Stimulated activated CD4-positive, alpha-beta T cell treated with anti-CD3 and anti-CD28 coated beads, Interleukin-1b, Interleukin-23, amount 100 ng/mL, for 1 hour (primary cell): ENCODE measurements at places on chromosomes 12 and 14.

GRCh38 chr12:109988903-109989302 is 7.3 kb downstream of the GIT2 start:
- DNase-seq: no peak

- DNase-seq: no peak
Observed at GRCh38 chr14:105861985-105862465, 335.6 kb downstream of the TMEM121 start.

DNA sequence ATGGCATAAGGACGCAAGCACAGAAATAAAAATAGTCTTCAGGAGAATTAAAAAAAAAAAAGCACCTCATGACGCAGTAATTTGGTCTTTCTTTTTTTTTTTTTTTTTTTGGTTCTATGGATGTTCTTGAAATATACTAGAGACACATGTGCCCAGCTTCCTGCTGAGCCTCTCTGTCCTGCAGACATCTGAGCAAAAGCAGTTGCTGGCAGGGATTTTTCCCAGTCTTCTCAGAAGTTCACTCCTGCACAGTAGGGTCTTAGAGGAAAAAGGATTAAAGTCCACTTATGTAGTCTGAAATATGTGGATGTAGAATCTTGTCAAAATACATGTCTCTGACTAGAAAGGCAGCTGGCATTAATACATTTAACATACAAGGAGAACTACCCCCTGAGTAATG is 1888.1 kb upstream of the SEL1L start:
- DNase-seq: no peak

- DNase-seq: no peak
Observed at GRCh38 chr12:119803381-119803791, 73.7 kb downstream of the CIT start.

- DNase-seq: no peak
Observed at GRCh38 chr14:60859525-60859924, 121.4 kb downstream of the TRMT5 start.

DNA sequence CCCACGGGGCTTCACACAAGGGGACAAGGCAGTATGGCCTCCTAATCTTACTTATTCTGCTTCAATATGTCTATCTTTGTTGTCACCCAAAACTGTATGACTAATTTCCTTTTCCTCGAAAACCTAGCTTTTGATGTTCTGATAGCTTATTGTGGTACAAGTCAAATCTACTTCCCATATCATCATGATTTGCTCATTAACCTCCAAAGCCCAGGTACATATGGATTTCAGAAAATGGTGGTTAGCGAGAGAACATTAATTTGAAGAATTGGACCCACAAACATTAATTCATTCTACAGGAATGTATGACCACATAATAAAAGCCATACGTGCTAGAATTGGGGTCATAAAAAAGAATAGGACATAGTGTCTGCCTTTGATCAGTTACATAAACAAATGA is 412.5 kb downstream of the CCDC91 start:
- no peak for DNase-seq

GRCh38 chr14:34548472-34548981 is 9.0 kb upstream of the EAPP start:
- DNase-seq: no peak

DNA sequence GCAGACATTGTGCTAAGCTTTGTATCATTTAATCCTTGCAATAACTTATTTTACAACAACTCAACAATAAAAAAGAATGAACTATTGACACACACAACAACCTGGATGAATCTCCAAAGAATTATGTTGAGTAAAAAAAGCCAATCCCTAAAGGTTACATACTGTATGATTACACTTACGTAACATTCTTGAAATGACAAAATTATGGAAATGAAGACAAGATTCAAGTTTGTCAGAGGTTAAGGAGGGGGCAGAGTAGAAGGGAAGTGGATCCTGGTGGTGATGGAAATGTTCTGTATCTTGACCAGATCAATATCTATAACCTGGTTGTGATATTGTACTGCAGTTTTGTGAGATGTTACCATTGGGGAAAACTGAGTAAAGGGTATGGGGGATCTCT is 63.2 kb upstream of the LMNTD1 start:
- no peak for DNase-seq

DNA sequence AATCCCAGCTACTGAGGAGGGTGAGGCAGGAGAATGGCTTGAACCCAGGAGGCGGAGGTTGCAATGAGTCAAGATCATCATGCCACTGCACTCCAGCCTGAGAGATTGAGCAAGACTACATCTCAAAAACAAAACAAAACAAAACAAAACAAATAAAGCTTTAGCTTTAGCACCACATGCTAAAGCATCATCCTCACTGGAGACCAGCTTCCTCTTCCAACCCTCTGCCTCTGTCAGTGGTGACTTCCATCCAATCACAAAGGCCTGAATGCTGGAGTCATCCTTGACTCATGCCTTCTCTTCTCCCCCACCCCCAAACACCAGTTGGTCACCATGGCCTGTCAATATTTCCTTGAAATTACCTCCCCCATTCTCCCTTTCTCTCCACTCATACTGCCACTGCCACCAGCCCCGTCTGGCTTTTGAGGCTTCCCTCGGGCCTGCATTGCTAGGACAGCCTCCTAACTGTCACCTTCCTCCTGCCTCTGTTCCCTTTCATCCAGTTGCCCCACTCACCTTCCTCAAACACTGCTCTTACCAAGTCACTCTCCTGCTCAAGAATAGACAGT is 1.4 kb downstream of the ZNF385A start:
- DNase-seq: no peak

- DNase-seq: no peak
Observed at GRCh38 chr12:4434706-4435425, 10.7 kb downstream of the FGF6 start.

DNA sequence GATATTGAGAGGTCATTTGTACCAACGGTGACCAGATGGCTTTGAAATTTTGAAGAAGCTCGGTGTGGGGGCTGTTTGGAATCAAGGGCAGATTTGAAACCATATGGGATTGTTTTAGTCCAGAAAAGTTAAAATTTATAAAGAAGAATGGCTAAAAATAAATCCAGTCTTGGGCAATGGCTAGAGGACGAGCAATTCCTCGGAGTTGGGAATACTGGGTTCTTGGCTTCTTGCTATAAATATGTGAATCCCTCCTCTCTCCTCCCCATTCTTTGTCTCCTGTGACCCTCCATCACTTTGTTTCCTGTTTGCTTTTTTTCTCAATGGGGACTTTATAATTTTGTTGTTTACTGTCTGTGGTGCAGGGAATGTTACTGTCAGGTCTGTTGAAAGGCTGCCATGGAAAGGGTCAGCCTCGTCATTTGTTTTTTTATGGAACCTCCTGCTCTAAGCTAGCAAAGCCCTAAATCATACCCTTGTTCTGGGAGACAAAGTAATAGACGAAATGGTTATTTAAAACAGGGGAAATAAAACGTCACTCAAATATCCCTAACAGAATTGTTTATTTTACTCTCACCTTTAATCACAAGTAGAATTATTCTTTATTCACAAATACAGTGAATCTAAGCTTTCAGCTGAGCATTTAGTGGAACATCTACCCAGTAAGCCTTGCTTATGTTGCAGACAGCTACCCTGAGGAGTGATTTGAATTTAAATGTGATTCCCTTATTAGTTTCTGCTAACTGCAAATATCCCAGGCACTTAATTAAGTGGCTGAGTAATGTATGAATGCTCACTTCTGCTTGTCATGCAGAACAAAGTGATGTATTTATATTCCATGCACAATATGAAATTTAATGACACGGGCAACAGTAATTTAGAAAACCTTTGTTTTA is 273.1 kb upstream of the NOVA1 start:
- no peak for DNase-seq

- DNase-seq: no peak
Observed at GRCh38 chr12:109951751-109952150, 44.4 kb downstream of the GIT2 start.

- DNase-seq: no peak
Observed at GRCh38 chr12:54416687-54417603, 2.1 kb downstream of the ITGA5 start.

- DNase-seq: no peak
Observed at GRCh38 chr12:46364777-46365580, 7.6 kb downstream of the SLC38A2 start.

DNA sequence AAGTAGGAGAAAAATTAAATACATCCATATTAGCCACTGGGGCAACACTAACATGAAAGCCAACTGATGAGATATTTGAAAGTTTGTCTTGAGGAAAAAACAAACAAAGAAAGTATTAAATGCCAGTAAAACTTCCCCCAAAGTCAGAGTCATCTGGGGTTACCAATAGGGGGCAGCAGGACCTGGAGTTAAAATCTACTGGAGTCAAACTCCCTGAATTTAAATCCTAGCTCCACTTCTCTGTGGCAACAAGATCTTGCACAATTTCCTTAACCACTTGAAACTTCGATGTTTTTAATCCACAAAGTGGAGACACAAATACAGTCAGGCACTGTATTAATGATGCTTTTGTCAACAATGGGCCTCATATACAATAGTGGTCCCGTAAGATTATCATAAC is 14.4 kb downstream of the PLEKHG7 start:
- no peak for DNase-seq

DNA sequence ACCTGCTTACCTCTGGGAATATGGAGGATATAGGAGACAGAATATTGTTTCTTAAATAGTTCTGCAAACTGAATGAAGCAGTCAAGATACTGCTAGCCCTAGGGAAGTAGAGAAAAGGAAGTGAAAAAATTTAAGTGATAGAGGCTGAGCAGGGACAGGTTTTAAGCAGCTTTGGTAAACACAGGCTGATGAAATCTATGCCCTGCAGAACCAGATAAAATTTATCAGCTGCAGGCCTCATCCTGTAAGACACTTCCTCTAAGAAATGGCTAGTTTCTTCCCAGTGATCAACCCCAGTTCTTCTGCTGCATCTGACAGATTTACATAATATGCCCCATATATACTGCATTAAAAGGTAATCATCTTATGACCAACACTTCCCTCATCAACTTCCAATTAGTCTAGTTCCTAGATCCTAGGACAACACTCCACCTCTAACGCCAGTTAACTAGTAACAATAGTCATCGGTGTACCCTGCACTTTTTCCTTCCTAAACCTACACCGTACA is 1.3 kb upstream of the ESYT1 start:
- DNase-seq: no peak

- no peak for DNase-seq
Observed at GRCh38 chr12:77249892-77250291, 184.5 kb upstream of the E2F7 start.

GRCh38 chr14:53180272-53181221 is 27.4 kb upstream of the DDHD1 start:
- DNase-seq: peak; percentile 11

GRCh38 chr12:1382826-1383225 is 211.6 kb downstream of the FBXL14 start:
- DNase-seq: no peak

DNA sequence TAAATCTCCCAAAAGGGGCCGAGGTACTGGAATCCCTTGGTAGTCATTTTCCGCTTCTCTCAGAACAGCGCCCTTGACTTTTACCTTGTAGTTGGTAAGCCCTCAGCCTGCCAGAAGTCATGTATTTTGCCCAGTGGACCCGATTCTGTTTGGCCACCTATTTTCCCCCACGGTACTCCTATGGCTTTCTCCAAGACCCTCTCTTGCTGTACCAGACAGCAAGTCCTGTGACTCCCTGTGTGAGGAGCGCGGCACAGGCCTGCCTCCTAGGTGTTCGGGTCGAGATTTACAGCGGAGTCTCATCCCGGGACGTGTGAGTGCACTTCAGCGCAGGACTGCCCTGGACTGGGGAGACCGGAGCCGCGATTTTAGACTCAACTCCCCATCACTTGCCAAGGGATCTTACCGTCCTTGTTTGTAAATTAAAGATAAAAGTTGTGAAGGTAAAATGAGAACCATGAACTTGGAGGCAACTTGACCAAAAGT is 1.1 kb upstream of the MBD6 start:
- DNase-seq: no peak

DNA sequence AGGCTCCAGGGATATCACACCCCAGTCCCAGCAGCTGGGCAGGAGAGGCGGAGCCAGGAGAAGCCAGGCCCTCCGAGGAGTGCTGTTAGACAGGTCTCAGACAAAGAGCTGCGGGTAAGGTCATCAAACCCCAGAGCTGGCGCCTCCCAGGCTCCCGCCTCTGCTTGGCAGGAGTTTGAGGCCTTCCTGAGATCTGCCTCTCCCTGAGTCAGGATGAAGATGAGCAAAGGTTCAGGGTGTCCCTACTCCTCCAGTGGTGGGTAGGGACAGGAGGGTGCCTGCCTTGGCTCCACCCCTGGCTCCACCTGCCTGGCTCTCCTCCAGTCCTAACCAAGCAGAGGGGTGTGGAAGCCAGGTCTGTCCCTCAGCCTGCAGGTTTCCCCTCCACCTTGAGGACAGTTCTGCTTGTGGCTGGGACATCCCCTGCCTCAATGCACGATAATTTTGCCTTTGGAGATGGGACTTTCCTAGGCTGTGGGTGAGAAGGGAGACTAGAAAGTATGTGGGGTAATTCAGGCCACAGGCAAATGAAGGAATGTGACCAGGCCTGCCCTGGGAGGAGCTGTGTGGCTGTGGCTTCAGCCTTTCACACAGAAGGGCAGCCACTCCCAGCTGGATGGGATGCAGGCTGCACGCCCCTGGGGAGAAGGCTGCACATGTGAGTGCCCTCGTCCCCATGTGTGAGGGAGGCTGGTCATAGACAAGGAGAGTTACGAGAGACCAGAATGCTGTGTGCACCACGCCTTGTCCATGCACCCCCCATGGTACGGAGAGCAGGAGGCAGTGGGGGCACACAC is 2.2 kb downstream of the PLEKHG6 start:
- no peak for DNase-seq

- DNase-seq: no peak
Observed at GRCh38 chr14:33617154-33617553, 333.7 kb downstream of the EGLN3 start.

GRCh38 chr14:98927986-98928385 is 344.0 kb downstream of the BCL11B start:
- DNase-seq: no peak

- no peak for DNase-seq
Observed at GRCh38 chr14:50489851-50490250, 42.5 kb downstream of the MAP4K5 start.

DNA sequence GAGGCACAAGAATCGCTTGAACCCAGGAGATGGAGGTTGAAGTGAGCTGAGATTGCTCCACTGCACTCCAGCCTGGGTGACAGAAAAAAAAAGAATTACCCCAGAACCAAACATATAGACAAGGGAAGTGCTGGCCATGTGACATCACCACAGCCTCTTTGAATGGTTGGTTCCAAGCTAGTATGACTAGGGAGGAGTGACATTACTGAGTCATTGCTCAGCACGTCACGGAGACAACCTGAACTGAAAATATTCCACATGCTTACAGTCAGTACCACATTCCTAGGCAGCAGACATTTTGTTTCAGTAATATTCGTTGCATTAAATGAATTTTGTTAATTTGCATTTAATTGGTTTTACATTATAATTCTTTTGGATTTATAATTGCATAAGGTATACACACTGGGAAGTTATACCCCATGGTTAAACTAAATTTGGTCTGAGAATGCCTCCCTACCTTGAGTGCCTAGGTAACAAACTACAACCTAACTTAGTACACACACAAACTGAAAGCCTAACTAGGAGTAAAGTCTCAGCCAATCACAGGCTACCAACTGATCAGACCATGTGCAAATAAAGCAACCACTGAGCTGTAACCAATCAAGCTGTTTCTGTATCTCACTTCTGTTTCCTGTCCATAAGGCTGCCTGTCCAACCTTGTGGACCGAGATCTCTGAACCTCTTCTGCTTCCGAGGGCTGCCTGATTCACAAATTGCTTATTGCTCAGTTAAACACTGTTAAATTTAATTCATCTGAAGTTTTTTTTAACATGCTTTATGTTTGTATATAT is 164.4 kb downstream of the CAND1 start:
- no peak for DNase-seq
